ENCODE measurements at places on chromosomes 5 and 9.
A peak's percentile ranks its signal among the peaks of the same experiment; 100 is the strongest.

DNA sequence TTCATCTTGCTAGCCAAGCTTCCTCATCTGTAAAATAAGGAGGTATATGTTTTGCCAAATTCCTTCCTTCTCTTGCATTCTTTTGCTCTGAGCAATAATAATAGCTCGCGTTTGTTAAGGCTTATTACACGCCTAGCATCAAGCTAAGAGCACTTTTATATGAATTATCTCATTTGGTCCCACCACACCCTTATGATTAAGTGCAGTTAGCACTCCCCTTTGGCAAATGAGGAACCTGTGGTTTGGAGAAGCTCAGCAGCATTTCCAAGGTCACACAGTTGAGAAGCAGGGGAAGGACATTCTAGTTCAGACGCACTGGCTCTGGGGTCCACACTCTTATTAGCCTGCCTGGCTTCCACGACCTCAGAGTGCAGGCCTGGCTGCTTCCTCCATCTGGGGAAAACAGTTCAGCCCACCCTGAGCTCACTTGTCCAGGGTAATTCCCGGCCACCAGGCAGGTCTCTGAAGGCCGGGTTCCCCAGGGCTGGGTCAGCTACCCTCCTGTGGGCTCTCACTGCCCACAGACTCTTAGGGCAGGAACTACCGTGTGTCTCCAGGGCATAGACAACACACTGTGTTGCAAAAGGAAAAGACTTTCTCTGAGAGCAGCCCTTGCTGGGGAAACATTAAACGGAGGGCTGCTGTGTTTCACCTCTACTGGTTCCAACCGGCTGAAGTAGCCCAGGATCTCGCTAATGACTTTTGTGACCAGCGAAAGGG, 9.9 kb upstream of the FBP1 start:
- DNase-seq = no peak

DNA sequence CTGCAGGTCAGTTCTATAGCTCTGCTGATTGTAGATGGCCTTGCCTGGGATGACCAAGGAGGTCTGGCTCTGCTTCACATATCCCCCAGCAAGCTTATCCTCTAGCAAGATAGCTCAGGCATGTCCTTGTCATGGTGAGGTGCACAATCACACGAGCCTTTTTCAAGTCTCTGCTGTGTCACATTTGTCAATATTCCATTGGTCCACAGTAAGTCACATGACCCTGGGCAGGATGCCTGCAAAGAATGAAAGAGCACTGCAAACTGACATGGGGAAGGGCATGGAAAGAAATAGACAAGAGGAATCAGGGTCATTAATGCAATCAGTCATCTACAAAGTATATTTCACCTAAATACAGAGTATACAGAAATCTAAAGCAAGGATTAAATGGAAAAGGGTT, 142.0 kb downstream of the RORB start:
- DNase-seq = peak; percentile 37

DNA sequence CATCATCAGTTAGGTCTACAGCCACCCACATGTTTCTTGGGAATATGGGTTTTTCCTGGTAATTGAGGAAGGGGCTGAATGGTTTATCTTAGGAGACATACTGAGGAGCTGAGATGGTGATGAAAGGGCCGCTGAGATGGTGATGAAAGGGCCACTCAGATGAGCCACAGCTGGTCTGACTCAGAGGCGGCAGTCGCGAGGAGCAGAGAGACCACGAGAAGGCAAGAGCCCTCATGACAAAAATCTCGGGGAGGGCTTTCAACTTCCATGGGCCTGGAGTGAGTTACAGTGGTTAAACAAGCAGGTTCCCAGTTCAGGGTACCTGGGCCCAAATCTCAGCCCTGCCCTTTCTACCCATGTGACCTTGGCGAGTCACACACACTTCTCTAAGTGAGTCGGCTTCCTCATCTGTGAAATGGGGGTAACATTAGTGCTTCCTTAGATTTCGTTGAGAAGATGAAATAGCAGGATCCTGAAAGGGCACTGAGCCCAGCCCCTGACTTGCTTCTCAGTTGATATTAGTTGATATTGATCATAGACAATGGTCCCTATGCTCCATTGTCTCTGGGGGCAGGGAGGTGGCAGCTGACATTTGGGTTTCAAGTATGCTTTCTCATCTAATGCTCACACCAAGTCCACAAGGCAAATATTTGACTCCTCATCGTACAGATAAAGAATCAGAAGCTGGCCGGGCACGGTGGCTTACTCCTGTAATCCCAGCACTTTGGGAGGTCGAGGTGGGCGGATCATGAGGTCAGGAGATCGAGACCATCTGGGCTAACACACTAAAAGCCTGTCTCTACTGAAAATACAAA, 169.5 kb downstream of the RGS3 start:
- DNase-seq = no peak

GRCh38 chr9:101438523-101438922, 2.9 kb upstream of the ALDOB start:
- DNase-seq = no peak

DNA sequence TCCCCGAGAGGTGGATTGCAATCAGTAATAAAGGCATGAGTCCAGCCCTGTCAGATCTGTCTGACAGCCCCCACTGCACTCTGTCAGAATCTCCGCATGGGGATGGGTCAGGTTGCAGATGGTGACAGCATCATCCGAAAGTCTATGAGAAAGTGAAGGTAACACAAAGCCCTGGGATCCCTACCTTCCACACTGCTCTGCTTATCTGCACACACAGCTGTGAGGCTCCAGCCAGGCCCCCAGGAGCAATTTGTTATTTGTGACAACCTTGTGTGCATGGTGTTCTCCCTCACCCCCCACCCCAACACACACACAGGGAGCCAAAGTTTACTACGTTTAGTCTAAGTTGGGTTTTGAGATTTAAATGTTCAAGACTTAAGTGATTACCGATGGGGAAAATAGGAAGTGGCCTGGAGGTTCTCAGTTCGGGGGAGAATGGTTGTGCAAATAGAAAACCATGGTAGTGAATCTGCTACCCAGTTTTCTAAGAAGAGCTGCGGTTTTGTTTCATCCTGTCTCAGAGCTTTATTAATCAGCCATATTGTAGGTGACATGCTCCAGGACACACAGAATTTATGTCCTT, 92.7 kb downstream of the SV2C start:
- peak; percentile 24 for DNase-seq

DNA sequence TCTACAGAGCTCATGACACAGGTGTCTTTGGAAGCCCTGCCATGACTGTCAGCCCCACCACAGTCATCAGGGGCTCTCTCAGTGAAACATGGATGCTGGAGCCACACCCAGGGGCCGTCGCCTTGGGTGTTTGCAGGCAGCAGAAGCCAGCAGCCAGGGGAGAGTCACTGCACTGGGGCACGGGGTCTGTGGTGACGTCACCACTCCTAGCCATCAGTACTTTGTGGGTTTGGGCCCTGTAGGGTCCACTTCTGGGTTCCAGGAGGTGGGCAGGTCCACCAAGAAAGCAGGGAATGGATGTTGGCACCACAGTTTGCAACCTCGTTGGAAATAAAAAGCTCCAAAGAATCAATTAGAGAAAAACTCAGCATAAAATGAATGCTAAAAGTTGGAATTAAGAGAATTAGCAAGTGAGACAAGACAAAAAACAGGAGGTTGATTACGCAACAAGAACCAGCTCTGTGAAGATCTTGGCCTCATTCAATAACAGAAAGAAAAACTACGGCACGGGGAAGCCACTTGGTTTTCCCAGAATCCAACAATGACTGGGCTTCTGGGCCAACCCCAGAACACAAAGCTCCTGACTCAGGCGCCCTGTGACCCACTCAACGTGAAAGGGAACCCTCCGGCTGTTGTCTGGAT, 34.3 kb downstream of the MED10 start:
- no peak for DNase-seq

Data from mesendoderm (in vitro differentiated cells).